Upper lobe of right lung (tissue), 1 donor: ENCODE measurements at places on chromosomes 7 and 10. TPM values are rescaled to one million over a fixed set of nuclear protein-coding genes. Genes with fewer than 3 reads are reported as not detected.

DNA sequence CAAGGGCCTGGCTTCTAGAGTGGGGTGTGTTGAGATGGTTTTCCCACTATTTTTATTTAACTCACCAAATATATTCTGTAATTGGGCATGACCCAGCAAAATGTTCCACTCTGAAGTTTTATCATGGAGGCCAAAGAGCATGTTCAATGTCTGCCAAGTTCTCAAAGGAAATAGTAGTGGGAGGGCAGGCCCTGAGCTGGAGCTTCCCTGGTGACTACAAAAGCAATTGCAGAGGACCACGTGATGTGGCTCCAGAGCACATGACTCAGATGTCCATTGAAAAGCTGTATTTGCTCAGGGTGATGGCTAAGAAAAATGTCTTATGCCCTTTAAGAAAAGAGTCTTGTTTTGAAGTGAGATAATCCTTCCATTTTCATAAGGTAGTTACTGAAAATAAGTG is 1024.8 kb downstream of the LRMDA start:
- no peak for DNase-seq
- H3K27me3 ChIP-seq = no peaks in the 10 kb centered on the region
- no peak overlapping the region for H3K27ac ChIP-seq
- no peak overlapping the region for H3K4me3 ChIP-seq
- no peaks in the 10 kb centered on the region for H3K36me3 ChIP-seq

DNA sequence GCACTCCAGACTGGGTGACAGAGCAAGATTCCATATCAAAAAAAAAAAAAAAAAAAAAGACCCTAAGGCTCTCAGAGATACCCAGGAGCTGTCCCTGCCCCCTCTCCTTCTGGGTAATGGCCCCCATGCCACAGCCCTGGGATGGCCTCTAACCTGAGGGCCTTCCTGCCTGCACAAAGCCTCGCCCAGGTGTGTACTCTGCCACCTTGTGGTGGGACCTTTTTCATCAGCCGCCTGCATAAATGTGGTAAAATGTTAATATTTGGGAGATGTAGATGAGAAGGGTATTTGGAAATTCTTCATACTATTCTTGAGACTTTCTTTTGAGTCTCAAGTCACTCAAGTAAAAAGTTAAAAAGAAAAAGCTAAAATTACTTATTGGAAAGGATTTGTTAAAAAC is 46.3 kb upstream of the RNF216 start:
- no peak overlapping the region for H3K4me3 ChIP-seq
- no peak overlapping the region for H3K27ac ChIP-seq
- no peaks in the 10 kb centered on the region for H3K36me3 ChIP-seq
- no peak for DNase-seq
- no peaks in the 10 kb centered on the region for H3K27me3 ChIP-seq

DNA sequence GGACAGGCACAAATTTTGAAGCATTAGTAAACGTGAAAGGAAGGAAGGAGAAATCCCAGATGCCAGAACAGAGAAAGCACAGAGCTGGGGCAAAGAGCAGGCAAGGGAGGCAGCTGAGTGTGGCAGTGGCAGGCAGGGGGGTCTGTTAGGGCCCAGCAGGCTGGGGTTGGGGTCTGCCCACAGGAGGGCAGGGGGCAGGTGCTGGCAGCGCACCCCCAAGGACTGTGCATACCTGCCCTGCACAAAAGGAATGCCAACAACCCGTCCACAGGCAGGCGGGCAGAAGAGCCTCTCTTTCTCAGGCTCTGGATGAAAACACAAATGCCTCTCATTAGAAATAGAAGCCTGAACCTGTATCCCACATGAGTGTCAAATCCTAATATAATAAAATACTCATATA is 552.3 kb downstream of the PTPRN2 start:
- no peaks in the 10 kb centered on the region for H3K27me3 ChIP-seq
- no peak overlapping the region for H3K4me3 ChIP-seq
- H3K27ac ChIP-seq = no peak overlapping the region
- no peaks in the 10 kb centered on the region for H3K36me3 ChIP-seq
- H3K4me1 ChIP-seq = no peaks in the 10 kb centered on the region

- no peak overlapping the region for H3K27ac ChIP-seq
- no peak overlapping the region for H3K4me3 ChIP-seq
- H3K4me1 ChIP-seq = no peaks in the 10 kb centered on the region
- no peaks in the 10 kb centered on the region for H3K36me3 ChIP-seq
- no peaks in the 10 kb centered on the region for H3K27me3 ChIP-seq
Measured at GRCh38 chr7:138816650-138817049, 18.7 kb upstream of the ATP6V0A4 start.

- no peaks in the 10 kb centered on the region for H3K27me3 ChIP-seq
- peaks cover 52% of the 10 kb centered on the region for H3K36me3 ChIP-seq
- H3K4me1 ChIP-seq = no peaks in the 10 kb centered on the region
- H3K27ac ChIP-seq = no peak overlapping the region
Measured at GRCh38 chr10:16752099-16752498, 65.1 kb downstream of the RSU1 start.

NPSR1 gene
- not detected for total RNA-seq

KCNIP2 gene
- 3.0 TPM for total RNA-seq

FBXO24 gene
- 1.4 TPM for total RNA-seq

- no peaks in the 10 kb centered on the region for H3K4me1 ChIP-seq
- DNase-seq = no peak
- no peaks in the 10 kb centered on the region for H3K36me3 ChIP-seq
- no peak overlapping the region for H3K27ac ChIP-seq
- H3K4me3 ChIP-seq = no peak overlapping the region
Measured at GRCh38 chr10:11728353-11728752, 13.8 kb upstream of the ECHDC3 start.

KIAA1549 gene
- 5.7 TPM for total RNA-seq

SLC13A4 gene
- total RNA-seq = not detected

GRCh38 chr10:31599626-31600504 is 280.8 kb downstream of the ZEB1 start:
- peaks cover 10% of the 10 kb centered on the region for H3K4me1 ChIP-seq
- H3K4me3 ChIP-seq = no peak overlapping the region
- H3K27me3 ChIP-seq = no peaks in the 10 kb centered on the region
- no peak for DNase-seq
- H3K27ac ChIP-seq = no peak overlapping the region

- no peak for DNase-seq
- H3K27ac ChIP-seq = no peak overlapping the region
- H3K27me3 ChIP-seq = peaks cover 57% of the 10 kb centered on the region
- peaks cover 4% of the 10 kb centered on the region for H3K4me1 ChIP-seq
Measured at GRCh38 chr10:43078175-43078985, 1.5 kb downstream of the RET start.

DNA sequence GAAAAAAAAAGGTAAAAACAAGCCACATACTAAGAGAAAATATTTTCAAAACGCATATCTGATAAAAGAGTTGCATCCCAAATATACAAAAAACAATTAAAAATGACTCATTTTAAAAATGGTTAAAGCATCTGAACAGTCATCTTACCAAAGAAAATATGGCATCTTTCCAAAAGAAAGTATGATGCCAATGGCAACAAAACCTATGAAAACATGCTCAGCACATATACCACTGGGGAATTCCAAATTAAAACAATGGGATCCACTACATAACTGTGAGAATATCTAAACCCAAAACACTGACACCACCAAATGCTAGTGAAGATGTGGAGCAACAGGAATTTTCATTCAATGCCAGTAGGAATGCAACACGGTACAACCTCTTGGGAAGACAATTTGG is 39.3 kb downstream of the VSTM2A start:
- no peak overlapping the region for H3K4me3 ChIP-seq
- no peaks in the 10 kb centered on the region for H3K36me3 ChIP-seq
- H3K27ac ChIP-seq = no peak overlapping the region
- no peak for DNase-seq
- H3K4me1 ChIP-seq = no peaks in the 10 kb centered on the region

GRCh38 chr10:49090696-49091380 is 24.5 kb downstream of the VSTM4 start:
- peak; percentile 27 for DNase-seq
- peak overlapping the region; percentile 58 for H3K27ac ChIP-seq
- H3K4me1 ChIP-seq = peaks cover 31% of the 10 kb centered on the region
- no peaks in the 10 kb centered on the region for H3K27me3 ChIP-seq
- H3K4me3 ChIP-seq = no peak overlapping the region

GRCh38 chr10:47402641-47403301 is 18.7 kb upstream of the ZNF488 start:
- H3K27me3 ChIP-seq = no peaks in the 10 kb centered on the region
- no peaks in the 10 kb centered on the region for H3K36me3 ChIP-seq
- H3K4me3 ChIP-seq = no peak overlapping the region
- no peak overlapping the region for H3K27ac ChIP-seq
- peaks cover 11% of the 10 kb centered on the region for H3K4me1 ChIP-seq
- DNase-seq = no peak

SLC39A12 gene
- 0.29 TPM for total RNA-seq

DNA sequence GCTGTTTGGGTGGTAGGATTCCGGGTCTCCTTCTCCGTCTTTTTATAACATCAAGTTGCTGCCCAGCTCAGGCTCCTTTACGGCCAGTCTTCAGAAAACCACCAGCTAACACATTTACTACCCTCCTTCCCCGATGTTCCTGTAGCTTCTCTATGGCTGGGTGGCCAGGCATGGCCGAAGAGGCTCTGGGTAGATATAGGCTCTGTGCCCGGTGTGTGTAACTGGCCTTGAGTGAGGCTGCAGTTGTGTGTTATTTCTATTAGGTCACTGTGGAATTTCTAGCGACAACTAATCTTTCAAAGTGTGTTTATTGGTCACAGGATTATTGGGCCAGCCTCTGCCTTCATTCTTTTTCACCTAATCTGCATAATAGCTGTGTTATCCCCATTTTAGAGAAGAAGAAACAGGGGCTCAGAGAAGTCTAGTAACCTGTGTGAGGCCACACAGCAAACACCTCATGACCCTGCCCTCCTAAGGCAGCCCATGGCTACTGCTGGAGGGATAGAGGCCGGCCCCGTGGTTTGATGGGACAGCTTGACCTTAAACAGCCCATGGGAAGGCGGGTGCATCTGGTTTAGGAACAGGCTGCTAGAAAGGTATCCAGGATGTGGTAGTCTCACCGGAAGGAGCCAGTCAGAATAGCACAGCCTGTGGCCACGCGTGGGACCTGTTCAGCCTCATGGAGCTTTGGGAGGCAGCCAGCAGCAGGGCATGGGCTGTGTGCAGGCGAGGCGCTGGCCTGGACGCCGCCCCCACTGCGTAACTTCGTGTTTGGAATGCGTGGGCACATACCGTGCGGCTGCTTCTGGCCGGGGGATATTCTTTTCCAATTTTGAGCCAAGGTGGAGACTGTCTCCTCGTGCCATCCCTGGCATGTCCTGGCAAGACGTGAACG is 29.7 kb downstream of the HTRA1 start:
- H3K4me1 ChIP-seq = peaks cover 13% of the 10 kb centered on the region
- peak; percentile 63 for DNase-seq
- no peak overlapping the region for H3K4me3 ChIP-seq
- no peak overlapping the region for H3K27ac ChIP-seq

SPDYE5 gene
- not detected for total RNA-seq

EN2 gene
- total RNA-seq = not detected

DNA sequence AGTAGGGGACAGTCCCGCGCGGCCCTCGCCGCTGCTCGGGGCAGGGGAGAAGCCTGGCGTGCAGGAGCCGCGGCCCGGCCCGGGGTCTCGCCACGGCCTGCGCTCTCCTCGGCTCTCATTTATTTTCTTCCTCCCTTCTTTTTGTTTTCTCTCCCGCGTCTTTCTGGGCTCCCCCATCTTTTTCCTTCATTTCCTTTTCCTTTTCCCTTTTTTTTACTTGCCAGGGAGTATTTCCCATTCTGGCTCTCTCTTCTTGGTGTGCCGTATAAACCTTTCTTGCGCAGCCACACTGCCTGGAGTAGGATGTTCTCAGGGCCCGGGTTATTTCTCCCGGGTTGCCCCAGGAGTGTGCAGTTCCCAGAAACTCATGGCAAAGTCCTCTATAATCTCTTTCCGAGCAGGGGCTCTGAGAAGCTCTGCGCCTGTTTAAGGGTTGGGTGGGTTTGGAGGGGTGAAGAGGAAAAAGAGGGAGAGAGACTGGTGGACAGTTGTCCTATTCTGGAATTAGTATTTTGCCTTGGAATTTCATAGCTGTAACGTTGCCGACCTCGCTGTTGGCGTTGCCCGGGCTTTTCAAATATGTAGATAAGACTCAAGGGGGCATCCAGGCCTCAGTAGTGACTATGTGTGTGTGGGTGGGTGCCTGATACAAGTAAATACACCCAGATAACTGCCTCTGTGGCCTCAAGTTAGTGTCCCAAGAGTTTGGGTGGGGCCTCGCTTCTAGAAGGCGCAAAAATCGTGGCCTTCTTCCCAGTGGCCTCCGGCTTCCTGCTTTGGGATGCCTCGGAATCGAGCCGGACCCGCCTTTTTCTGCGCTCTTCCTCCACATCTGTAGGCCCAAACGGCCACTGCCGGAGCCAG is 4.3 kb upstream of the ZNF503 start:
- H3K4me3 ChIP-seq = peak overlapping the region; percentile 81
- no peaks in the 10 kb centered on the region for H3K36me3 ChIP-seq
- no peak for DNase-seq
- H3K4me1 ChIP-seq = peaks cover 24% of the 10 kb centered on the region
